Endothelial cell of umbilical vein (primary cell): ENCODE measurements at places on chromosomes 7 and 10. TPM values are rescaled to one million over a fixed set of nuclear protein-coding genes. Genes with fewer than 3 reads are reported as not detected.

Gene HABP2
- total RNA-seq, result not detected in 2 replicates

Gene KIFBP
- 37.3 and 39.8 TPM in 2 replicates for total RNA-seq

Gene ATXN7L1
- 14.9 and 15.6 TPM in 2 replicates for total RNA-seq

Gene TCAF1
- 48.3 and 51.2 TPM in 2 replicates for total RNA-seq

Gene TASOR2
- 48.9 and 49.9 TPM in 2 replicates for total RNA-seq

- H3K4me1 ChIP-seq, result peaks cover 30% of the 10 kb centered on the region
- peak overlapping the region; percentile 89 for H3K27ac ChIP-seq
- no peak overlapping the region for H3K4me3 ChIP-seq
- DNase-seq, result peak; percentile 83
- H3K27me3 ChIP-seq, result no peaks in the 10 kb centered on the region
- no peaks in the 10 kb centered on the region for H3K36me3 ChIP-seq
These were observed 286.8 kb downstream of the PARD3 start for GRCh38 chr10:34528320-34528719.

GRCh38 chr7:134472572-134473244 lies 13.8 kb upstream of the AKR1B1 start:
- H3K4me1 ChIP-seq, result peaks cover 4% of the 10 kb centered on the region
- H3K4me3 ChIP-seq, result no peak overlapping the region
- no peaks in the 10 kb centered on the region for H3K27me3 ChIP-seq
- DNase-seq, result no peak

DNA sequence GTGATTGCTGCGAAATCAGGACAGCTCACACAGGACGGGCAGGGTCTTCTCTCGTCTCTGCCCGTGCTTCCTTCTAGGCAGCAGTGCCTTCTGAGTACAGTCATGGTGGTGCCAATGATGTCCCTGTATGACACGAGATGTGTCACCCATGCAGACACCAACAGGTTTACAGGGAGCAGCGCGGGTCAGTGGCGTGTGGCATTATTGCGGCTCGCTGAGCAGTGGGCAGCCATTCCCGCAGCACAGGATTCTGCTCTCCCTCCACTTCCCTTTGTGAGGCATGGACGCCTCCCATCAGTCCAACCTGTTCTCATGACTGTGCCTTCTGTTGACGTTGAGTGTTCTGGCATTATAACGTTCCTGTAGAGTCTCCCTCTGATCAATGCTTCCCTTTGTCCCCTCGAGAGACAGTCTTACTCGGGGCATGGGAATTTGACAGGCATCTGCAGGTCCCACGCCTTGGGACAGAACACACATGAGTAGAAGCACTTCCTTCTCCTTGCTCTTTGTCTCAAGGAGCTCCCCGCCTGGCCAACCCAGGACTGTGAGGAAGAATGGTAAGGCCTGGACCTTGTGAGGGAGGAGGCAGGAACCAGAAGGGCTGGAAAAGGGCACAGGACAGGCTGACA lies 219.5 kb downstream of the PAXIP1 start:
- H3K36me3 ChIP-seq, result no peaks in the 10 kb centered on the region
- no peaks in the 10 kb centered on the region for H3K27me3 ChIP-seq
- no peak overlapping the region for H3K4me3 ChIP-seq
- no peak overlapping the region for H3K27ac ChIP-seq
- H3K4me1 ChIP-seq, result no peaks in the 10 kb centered on the region

DNA sequence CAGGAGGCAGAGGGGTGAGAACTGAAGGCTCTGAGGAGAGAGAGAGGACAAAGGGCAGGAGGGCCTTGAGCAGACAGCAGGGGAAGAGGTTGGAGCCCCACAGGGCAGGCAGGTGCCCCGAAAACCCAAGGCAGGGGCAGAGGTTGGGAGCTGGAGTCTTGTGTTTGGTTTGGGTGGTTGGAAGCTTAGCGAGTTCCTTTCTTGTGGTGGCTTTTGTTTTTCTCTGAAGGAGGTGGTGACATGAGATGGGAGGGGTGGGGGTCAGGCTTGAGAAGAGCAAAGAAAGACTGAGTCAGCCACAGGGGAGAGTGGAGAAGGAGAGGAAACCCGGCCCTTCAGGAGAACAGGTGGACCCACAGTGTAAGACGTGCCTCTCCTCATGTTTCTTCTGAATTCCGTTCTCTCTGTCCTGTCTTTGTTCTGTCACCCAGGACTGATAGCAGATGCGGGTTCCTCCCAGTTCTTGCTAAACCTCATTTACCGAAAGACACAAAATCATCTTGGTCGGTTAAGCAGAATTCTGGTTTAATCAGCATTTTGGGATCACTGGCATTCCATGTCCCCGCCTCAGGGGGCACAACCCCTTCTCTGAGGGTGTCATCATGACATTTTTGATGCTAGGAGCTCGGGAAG lies 95.3 kb downstream of the INSYN2A start:
- no peaks in the 10 kb centered on the region for H3K27me3 ChIP-seq
- peaks cover 3% of the 10 kb centered on the region for H3K36me3 ChIP-seq
- no peaks in the 10 kb centered on the region for H3K4me1 ChIP-seq
- DNase-seq, result no peak

DNA sequence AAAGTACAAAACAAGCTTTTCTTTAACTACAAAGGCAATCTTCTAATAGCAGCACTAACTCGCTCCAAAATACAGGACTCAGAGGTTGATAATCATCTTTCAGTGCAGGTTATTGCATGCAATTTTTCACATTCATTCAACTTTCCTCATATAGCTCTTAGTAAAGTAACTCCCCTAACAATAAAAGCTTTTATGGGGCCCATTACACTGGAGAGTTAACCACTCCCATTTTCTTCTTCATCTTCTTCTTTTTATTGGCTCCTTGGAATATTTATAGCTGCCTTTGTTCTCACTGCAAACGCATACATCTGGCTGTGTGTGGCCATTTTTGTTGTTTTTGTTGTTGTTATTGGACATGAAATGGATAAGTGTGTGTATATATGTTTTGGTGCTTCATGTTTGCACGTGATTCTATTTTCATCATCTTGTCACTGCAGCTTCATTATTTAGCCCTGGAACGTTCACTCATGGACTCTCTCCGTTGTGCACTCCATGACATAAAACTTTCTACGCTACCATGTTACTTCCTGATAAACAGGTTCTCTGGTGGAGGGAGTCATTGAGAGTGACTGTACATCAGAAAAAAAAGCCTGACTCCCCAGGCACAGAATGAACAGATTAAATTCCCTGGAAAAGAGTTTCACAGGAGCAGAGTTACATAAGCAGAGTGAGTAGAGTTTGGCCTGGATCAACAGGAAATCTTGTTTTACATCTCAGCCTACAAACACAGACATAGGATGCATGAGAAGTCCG lies 236.4 kb upstream of the SP4 start:
- no peak for DNase-seq
- H3K36me3 ChIP-seq, result no peaks in the 10 kb centered on the region
- no peaks in the 10 kb centered on the region for H3K4me1 ChIP-seq
- no peaks in the 10 kb centered on the region for H3K27me3 ChIP-seq

DNA sequence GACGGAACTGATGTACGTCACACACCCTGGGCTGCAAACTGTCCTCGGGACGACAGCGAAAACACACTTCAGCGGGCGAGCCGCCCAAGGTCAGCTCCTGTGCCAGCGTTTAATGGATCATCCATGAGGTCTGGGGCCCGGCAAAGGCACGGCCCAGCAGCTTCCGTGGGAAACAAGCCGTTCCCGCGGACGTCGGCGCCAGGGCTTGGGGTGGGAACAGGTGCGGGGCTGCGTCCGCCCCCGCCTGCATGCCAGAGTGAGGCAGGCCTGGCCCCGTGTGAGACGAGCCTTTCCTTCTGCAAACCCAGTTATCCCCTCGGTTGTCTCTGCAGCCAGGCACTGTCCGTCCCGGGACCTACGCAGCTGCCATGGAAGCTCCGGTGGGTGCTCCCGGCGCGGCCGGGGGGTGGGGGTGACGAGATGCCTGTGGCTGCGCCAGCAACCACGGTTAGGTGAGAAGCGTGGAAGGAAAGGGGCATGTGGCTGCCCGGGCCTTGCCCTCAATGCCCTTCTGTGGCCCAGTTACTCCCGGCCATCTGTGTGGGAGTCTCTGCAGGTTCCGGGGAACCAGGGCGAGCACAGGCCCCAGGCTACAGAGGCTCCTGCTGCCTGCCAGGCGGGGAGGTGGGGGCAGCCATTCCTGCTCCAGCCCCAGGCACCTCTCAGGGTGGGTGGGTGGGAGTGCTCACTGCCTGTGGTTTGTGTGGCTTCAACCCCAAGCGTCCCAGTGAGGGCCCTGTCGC lies 42.2 kb upstream of the PDGFA start:
- H3K36me3 ChIP-seq, result no peaks in the 10 kb centered on the region
- H3K27ac ChIP-seq, result no peak overlapping the region
- H3K4me3 ChIP-seq, result no peak overlapping the region
- H3K27me3 ChIP-seq, result no peaks in the 10 kb centered on the region

- H3K4me3 ChIP-seq, result no peak overlapping the region
- DNase-seq, result peak; percentile 43
- H3K27ac ChIP-seq, result no peak overlapping the region
- no peaks in the 10 kb centered on the region for H3K36me3 ChIP-seq
- no peaks in the 10 kb centered on the region for H3K27me3 ChIP-seq
These were observed 230.1 kb upstream of the PRPS1L1 start for GRCh38 chr7:18257711-18258110.

- H3K4me1 ChIP-seq, result peaks cover 6% of the 10 kb centered on the region
- peak; percentile 70 for DNase-seq
These were observed 120.1 kb downstream of the LRRN3 start for GRCh38 chr7:111210996-111211395.

DNA sequence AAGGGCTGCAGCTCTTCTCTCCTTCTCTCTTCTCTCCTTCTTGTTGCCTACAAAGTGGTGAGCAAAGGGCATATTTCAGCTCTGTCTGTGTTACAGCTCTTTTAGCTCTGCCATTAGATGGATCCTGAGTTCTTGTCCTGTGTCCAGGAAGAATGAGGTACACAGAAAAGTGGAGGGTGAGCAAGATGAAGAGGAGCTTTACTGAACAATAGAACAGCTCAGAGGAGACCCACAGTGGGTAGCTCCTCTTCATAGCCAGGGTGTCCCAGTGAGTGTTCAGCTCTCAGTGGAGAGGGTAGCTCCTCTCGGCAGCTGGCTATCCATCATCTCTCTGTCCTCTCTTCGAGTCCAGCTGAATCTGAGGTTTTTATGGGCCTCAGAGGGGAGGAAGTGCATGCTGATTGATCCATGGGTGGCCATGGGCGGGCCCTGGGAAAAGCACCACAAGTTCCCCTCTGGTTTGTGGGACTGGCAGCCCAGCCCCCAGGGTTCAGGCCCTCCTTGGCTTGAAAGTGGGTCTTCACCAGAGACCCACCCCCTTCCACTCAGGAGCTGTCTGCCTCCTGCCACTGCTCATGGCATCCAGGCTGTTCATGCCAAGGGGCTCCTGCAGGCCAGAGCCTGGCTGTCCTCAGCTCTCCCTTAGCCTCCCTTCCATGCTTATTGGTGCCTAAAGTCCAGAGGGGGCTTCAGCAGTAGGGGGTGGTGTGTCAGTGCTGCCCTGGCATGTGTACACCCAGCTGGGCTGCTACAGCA lies 109.1 kb upstream of the FAM180A start:
- no peaks in the 10 kb centered on the region for H3K27me3 ChIP-seq
- H3K4me3 ChIP-seq, result no peak overlapping the region
- DNase-seq, result no peak
- H3K4me1 ChIP-seq, result no peaks in the 10 kb centered on the region
- H3K27ac ChIP-seq, result no peak overlapping the region
- H3K36me3 ChIP-seq, result no peaks in the 10 kb centered on the region

GRCh38 chr7:127290116-127290655 lies 37.4 kb upstream of the GRM8 start:
- H3K27me3 ChIP-seq, result no peaks in the 10 kb centered on the region
- no peak overlapping the region for H3K4me3 ChIP-seq
- no peak overlapping the region for H3K27ac ChIP-seq
- H3K36me3 ChIP-seq, result no peaks in the 10 kb centered on the region
- no peak for DNase-seq

DNA sequence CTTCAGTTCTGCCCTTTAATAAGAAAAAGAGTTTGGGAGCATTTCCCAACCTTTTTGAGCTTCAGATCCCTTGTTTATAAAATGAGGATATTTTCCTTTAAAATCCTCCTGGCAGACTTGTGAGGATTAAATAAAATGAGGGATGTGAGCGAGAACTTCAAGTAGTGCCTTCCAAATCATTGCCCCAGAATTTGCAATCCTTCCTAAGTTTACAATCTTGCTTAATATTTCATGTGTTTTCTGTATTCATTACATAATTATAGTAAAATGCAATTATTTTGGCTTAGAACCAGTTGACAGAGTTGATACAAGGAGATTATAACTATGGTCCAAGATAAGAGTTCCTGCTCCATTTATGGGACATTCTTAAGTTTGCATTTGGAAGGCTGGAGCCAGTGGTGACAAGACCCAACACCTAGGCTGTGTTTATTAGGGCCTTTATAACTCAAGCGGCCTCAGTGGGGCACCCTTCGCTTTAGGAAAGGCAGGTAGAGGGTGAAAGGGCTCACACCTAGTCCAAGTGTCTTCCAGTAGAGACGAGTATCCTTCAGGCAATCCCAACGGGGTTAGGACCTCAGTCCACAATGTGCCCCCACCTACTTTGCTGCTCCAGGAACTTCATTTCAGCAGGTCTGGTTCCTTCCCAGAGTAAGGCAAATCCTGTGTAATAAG lies 317.5 kb downstream of the WDR11 start:
- no peaks in the 10 kb centered on the region for H3K27me3 ChIP-seq
- H3K4me3 ChIP-seq, result no peak overlapping the region
- no peak overlapping the region for H3K27ac ChIP-seq
- H3K36me3 ChIP-seq, result no peaks in the 10 kb centered on the region

GRCh38 chr10:124648738-124649137 lies 95.4 kb downstream of the FAM53B start:
- H3K27me3 ChIP-seq, result no peaks in the 10 kb centered on the region
- no peak overlapping the region for H3K4me3 ChIP-seq
- peak; percentile 84 for DNase-seq
- H3K27ac ChIP-seq, result no peak overlapping the region
- H3K36me3 ChIP-seq, result no peaks in the 10 kb centered on the region
- H3K4me1 ChIP-seq, result peaks cover 35% of the 10 kb centered on the region

DNA sequence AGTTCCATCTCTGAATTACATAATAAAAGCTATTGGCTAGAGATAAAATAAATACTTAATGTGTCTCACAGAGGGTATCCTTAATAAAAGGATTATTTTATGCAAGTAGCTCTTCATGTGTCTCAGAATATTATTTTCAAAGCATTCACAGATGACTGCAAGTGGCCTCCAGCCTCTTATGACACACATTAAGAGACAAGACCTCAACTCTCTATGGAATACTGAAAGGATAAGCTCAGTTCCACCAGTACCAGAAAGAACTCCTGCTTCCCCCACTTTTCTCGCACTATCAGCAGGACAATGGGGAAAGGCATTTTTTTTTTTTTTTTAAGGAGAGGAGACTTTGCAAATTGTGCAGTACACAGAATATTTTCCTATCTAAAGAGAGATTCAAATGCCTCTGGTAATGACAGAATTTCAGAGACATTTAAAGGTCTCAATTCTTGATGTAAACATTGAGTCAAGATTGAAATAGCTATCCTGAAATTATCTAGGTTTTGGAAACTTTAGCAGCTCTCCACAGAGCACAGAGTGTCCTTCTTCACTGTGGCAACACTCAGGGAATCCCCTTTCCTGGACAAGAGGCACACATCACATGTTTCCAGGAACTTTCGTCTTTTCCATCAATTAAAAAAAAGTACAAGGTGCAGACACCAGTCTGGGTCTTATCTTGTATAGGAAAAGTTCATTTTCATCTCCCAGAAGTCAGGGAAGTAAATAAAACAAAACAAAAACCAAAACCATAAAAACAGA lies 122.0 kb upstream of the ANK3 start:
- H3K4me1 ChIP-seq, result no peaks in the 10 kb centered on the region
- no peak for DNase-seq
- H3K36me3 ChIP-seq, result no peaks in the 10 kb centered on the region
- H3K27ac ChIP-seq, result no peak overlapping the region
- peaks cover 2% of the 10 kb centered on the region for H3K27me3 ChIP-seq

GRCh38 chr7:101586078-101586905 lies 42.8 kb downstream of the MYL10 start:
- no peaks in the 10 kb centered on the region for H3K27me3 ChIP-seq
- no peak overlapping the region for H3K27ac ChIP-seq
- H3K4me1 ChIP-seq, result no peaks in the 10 kb centered on the region
- H3K4me3 ChIP-seq, result no peak overlapping the region

- H3K4me1 ChIP-seq, result no peaks in the 10 kb centered on the region
- H3K27me3 ChIP-seq, result peaks cover 8% of the 10 kb centered on the region
- H3K27ac ChIP-seq, result no peak overlapping the region
These were observed 82.4 kb upstream of the SDK1 start for GRCh38 chr7:3218411-3219225.
